ENCODE measurements at places on chromosomes 4 and X.

- no peak for DNase-seq
Measured at GRCh38 chr4:12116009-12116552, 687.4 kb upstream of the HS3ST1 start.

DNA sequence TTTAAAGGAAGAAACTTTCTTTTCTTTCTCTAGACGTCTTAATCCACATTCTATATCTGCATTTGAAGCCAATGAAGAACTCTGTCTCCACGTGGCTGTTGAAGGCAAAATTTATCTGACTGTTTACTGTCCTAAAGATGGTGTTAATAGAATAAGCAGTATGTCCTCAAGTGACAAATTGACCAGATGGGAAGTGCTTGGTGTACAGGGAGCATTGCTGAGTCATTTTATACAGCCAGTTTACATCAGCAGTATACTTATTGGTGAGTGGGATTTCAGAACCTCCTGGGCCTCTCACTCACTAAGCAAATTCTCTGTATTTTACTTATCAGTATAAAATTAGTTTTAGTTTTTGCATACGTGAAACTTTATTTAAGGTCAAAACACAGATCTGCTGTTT is 33.7 kb downstream of the ADAD1 start:
- DNase-seq = no peak

GRCh38 chr4:2789351-2789750 is 3.5 kb upstream of the SH3BP2 start:
- no peak for DNase-seq

DNA sequence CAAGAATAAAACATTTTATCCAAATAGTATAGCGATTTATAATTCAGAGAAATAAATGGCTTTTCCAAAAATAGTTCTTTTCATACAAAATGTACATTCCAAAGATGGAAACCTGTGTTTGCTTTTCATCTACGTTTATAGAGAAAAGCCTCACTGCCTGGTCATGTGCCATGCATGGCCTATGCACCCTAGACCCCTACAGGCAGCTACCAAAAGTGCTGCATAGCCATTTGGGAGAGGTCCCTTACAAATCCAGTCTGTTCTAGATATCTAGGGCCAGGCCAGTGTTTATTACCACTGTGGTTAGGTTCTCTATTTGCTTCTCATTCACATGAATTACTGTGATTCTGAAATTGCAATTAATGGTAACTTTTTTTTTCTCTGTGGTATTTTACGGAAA is 17.2 kb downstream of the HMGB2 start:
- DNase-seq = no peak

- no peak for DNase-seq
Measured at GRCh38 chrX:65009459-65009858, 33.2 kb upstream of the ZC4H2 start.

- no peak for DNase-seq
Measured at GRCh38 chr4:120059036-120059435, 7.6 kb downstream of the MAD2L1 start.

DNA sequence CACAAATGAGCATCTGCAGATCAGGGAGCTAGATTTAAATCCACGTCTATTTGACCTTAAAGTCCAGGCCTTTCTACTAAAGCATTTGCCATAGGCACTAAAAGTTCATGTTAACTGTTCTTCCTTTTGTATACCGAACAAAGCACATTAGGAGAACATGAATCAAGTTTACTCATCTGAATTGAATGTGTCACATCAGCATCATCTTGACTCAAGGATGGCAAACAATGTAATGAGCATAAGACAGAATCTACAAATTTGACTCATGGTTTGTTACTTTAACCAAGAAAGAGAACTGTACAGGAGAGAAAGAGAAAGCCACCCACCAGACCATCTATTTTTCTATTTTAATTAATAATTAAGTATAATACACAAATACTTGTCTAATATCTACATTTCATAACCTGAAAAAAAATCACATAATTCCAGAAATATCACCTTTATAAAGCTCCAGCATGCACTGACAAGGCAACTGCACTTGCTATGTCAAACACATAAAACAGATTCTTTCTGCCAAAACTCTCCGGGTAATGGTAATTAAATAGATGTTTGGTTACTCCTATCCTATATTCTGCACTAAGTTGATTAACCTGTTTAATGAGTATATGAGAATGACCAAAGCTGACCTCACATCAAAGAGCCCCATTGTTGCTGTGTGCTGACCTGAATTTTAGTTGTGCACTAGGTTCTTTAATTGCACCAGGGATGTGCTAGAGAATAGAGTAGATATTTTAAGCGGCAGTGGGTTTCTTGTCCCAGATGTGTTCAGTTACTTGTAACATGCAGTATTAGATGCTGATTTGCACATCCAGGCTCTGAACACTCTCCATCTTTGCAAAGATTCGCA is 42.5 kb upstream of the LEF1 start:
- no peak for DNase-seq

DNA sequence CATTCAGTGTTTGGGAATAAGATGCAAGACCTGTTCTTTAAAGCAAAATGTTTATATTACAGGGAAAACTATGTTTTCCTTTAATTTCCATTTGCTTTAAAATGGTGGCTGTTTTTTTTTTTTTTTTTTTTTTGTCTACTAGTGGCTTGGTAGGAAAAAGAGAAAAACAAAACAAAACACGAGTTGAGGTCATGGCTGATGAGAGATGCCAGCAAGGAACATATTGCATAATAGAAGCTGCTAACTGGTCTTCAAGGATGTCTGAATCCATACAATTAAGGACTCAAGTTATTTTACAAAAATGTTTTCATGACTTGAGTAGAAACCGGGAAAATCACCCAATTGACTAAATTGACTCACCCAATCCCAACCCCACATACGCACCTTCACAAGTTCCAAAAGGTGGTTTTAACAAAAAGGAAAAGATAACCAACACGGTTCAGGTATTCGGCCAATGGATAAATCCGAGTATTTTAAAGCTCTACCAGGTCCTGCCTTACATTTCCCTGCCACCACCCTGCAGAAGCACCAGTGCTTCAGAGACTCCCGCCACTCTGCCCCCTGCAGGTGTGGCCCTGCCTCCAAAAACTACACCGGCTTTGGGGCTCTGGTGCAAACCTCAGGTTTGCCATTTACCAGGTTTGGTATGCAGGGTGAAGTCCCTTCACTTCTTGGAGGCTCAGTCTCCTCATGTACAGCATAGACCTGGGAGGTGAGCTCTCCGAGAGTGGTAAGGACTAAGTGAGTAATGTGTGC is 27.1 kb downstream of the PIR start:
- DNase-seq = no peak

GRCh38 chr4:16480011-16480410 is 253.7 kb upstream of the TAPT1 start:
- no peak for DNase-seq

DNA sequence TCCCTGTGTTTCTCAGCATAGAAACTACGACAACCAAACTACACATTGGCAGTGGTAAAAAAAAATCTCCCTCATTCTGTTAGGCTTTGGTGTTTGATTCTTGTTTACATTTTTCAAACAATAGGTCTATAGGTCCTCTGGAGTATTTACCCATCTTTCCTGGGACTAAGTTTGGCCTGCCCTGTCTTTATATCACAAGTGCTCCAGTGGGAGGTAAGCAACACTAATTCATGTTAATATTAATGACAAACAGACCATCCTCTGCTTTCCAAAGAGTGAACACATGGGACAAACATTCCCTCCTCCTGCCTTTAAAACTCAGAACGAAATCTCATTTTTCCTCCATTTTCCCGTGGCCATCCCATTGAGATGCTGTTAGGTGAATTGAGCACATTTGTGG is 514.1 kb upstream of the INTU start:
- no peak for DNase-seq

DNA sequence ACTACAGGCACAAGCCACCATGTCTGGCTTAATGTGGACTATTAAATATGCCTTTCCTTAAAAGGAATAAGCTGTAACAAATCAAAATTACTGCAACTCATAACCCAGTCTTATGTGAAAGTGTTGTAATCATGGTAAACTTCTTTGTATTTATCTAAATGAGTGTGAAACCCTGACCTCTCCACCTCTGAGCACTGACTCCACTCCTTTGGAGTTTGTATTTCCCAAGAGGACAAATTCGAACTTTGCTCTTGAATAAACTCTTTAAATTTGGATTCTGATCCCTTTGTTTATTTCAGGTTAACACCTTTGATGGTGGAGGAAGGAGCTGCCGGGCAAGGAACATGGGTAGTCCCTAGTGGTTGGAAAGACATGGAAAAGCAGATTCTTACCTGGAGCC is 48.3 kb upstream of the FAM9A start:
- DNase-seq = no peak

DNA sequence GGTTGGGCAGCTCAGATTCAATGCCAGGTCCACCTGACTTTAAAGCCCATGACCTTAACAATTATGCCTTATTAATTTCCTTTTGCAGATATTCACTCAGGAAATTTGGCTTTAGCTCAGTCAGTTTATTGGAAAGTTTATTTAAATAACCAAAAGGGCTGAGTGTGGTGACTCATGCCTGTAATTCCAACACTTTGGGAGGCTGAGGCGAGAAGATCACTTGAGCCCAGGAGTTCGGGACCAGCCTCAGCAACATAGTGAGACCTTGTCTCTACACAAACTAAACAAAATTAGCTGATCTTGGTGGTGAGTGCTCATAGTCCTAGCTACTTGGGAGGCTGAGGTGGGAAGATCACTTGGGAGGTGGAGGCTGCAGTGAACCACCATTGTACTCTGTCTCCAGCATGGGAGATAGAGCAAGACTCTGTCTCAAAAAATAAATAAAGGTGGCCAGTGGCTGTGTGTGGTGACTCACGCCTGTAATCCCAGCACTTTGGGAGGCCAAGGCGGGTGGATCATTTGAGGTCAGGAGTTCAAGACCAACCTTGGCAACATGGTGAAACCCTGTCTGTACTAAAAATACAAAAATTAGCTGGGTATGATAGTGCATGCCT is 43.3 kb downstream of the RHOH start:
- no peak for DNase-seq

DNA sequence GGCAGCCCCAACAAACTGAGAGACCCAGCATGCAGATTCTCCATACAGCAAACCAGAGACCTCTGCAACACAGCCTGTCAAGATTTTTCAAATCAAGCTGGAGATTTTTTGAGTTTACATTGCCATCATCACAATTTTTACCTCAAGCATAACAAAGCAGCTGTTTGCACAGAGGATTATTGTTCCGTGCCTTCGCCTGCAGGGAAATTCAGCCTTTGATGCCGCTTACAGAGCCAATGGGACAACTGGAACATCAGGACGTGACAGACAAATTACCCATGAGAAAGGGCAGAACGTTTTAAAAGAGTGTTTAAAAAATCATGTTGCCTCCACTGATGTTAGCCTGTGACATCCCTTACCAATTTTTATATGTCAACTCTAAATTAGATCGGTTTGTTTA is 363.7 kb downstream of the FBXW7 start:
- no peak for DNase-seq

GRCh38 chr4:182346250-182346649 is 103.0 kb downstream of the TENM3 start:
- DNase-seq = no peak

GRCh38 chr4:139453041-139453370 is 915 bp upstream of the RAB33B start:
- DNase-seq = no peak

GRCh38 chrX:153514259-153514658 is 3.2 kb upstream of the ATP2B3 start:
- DNase-seq = no peak

- DNase-seq = peak; percentile 23
Measured at GRCh38 chr4:54513204-54513603, 144.6 kb upstream of the KIT start.

DNA sequence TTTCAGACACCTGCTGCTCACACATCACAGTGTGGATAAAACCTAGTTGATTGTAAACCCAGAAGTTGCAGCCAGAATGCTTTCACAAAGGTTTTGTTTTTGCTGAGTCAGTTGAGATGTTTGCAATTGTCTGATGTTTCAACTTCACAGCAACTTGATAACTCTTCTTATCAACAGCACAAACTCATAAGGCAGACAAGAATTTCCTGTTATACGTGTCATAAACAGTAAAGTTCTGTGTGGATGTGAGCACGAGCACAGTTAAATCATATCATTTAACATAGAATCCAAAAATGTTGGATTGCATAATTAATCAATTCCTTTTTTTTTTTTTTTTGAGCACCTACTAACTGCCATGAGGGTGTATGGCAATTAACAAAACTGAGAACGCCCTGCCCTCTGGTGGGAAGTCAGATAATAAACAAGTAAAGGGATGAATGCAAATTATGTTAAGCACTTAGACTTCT is 512.2 kb downstream of the PDHA2 start:
- no peak for DNase-seq

- DNase-seq = no peak
Measured at GRCh38 chr4:155614111-155614762, 52.4 kb upstream of the GUCY1A1 start.

GRCh38 chr4:85084371-85085094 is 118.0 kb upstream of the WDFY3 start:
- peak; percentile 69 for DNase-seq

- DNase-seq = no peak
Measured at GRCh38 chrX:132483488-132483887, 5.3 kb downstream of the MBNL3 start.

GRCh38 chr4:156794863-156795262 is 176.7 kb downstream of the PDGFC start:
- DNase-seq = no peak

- no peak for DNase-seq
Measured at GRCh38 chr4:113588895-113589668, 172.5 kb downstream of the CAMK2D start.

DNA sequence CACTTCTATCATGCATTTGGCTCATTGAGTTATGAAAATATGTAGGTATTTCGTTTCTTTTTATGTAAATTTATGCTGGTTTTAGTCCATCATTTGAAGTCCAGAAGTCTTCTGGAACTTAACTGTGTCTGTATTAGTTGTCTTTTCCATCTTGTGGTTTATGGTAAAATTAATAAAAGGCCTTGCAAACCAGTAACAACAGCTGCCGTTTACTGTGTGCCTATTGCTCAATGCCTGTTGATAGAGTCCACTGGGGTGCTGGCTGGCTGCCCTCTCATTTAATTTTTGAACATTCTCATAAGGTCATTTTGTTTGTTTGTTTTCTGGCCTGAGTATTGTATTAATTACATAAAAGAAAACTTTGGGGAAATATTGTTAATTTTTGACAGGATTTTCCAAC is 98.0 kb downstream of the NAA11 start:
- no peak for DNase-seq

- no peak for DNase-seq
Measured at GRCh38 chr4:147157860-147158701, 212.4 kb upstream of the TTC29 start.

DNA sequence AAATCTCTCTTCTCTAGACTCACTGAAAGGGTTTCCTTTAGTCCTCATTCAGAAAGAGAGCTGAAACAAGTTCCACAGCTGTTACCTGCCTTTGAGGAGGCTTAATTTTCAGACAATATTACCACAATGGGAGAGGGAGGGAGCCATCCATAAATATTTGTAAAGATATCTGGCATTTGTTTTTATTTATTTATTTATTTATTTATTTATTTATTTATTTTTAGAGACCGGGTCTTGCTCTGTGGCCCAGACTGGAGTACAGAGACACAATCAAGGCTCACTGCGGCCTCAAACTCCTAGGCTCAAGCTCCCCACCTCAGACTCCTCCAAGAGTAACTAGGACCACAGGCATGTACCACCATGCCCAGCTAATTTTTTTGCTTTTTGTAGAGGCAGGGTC is 80.7 kb downstream of the SLC9A7 start:
- no peak for DNase-seq
